ENCODE measurements at places on chromosomes 12 and 14.

DNA sequence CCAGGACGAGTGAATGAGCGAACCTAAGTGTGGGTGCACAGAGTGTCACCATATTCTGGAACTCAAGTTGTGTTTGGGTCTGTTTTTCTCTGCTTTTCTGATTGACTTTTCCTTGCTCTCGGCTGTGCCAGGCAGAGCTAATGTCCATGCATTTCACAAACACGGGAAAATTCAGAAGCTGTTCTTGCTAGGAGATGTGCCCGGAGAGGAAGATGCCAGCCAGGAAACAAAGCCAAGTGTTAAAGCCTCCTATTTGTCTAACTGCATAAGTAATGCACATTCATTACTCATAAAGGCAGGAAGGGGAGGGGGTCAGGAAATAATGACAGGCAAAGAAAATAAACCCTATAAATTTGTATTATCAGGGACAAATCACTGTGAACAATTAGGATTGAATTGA lies 250.4 kb upstream of the SFSWAP start:
- no peak for DNase-seq

- no peak for DNase-seq
These were observed 14.4 kb upstream of the SERPINA10 start for GRCh38 chr14:94307410-94307992.

DNA sequence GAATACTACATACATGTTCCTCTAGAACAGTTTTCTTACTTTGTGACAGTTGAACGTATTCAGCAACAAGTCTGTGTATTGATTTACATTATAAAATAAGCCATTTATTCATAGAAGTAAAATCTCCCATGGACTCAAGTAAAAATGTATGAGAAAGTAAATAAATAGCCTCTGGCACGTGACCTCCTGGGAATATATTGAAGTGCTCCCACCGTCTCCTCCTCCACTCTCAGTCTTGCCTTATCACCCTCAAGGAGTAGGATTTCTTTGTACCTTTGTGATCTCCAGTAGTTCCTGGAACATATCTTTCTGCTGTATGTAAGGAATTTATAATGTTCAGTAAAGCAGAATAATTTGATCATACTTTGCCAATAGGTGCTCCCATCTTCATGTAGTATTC lies 90.9 kb downstream of the DIP2B start:
- no peak for DNase-seq

- DNase-seq = peak; percentile 95
These were observed 28.2 kb upstream of the TMEM106C start for GRCh38 chr12:47935184-47935583.

DNA sequence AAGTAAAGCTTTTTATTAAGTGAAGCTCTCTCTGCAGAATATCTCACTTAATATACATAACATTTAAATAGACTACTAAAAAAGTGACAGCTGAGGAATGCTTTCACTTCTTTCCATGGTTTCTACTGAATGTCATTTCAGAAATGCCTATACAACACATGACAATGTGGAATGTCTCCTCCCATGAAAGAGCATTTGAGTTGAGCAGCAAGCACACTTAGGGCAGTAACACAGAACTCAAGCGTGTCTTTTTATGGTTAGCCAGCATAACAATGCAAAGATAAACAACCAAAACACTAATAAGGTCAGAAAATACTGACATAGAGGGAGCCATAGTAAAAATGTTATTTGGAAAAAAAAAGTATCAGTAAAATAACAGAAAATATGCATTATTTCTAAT lies 9.4 kb downstream of the PPP1R12A start:
- DNase-seq = peak; percentile 11

- DNase-seq = peak; percentile 33
These were observed 238.0 kb upstream of the DDHD1 start for GRCh38 chr14:53391156-53391555.

GRCh38 chr14:68047906-68048305 lies 228.3 kb downstream of the RAD51B start:
- peak; percentile 47 for DNase-seq

GRCh38 chr14:27253966-27254365 lies 656.1 kb upstream of the NOVA1 start:
- no peak for DNase-seq

- no peak for DNase-seq
These were observed 23.9 kb upstream of the C14orf180 start for GRCh38 chr14:104555430-104556255.

GRCh38 chr14:76876076-76876475 lies 49.9 kb downstream of the LRRC74A start:
- DNase-seq = peak; percentile 75

- no peak for DNase-seq
These were observed 371.1 kb downstream of the DPF3 start for GRCh38 chr14:72522847-72523246.

DNA sequence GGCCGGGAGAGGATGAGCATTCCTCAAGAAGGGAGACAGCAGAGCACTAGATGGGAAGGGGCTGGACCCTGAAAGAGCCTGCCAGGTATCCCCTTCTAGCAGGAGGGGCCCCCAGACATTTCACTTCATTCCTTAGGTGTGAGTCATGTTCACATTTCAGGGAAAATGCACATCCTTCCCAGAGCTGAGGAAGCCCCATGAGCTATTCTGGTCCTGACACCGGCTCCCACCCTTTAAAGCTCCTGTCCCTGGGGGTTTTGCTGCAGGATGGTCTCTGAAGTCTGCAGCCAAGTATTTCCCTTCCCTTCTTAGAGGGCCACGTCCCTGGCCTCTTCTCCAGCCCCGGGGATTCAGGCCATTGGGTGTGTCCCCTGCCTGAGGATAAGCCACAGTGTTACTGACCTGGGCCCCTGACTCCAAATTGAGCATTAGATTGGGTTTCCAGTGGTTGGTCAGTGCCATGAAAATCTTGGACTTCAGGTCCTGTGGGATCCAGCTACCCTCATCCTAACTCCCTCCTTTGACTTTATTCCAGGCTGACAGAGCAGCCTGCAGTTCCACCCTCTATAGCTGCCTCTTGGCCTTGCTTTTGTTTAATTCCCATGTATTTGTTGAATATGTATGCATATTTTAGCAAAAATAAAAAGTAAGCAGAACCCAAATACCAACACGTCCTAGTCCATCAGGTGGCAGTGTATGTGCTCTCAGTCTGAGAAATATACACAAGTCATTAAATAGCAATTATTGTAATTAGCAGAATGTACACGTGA lies 267.1 kb downstream of the CACNA1C start:
- DNase-seq = peak; percentile 41

DNA sequence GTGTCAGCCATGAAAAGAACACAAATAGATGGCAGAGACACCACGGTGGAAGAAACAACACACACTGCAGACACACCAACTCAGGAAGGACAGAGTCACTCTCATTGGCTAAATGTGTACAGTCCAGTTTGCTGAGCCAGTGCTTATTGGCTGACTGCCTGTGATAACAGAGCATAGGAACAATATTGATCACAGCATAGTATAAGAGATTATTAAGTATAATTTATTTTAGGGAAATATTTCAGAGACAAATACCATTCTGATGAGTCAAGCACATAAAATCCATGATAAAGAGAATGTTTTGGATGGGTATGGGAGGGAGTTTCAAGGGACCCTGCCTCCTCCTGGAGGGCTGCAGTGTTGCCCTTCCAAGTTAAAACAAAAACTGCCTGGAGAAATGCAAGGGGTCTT lies 50.9 kb downstream of the BTG1 start:
- no peak for DNase-seq

GRCh38 chr14:96235426-96235825 lies 20.6 kb upstream of the BDKRB1 start:
- DNase-seq = no peak

Data from fibroblast of villous mesenchyme (primary cell).